ENCODE measurements at places on chromosomes 5 and 9. TPM values are rescaled to one million over a fixed set of nuclear protein-coding genes. Genes with fewer than 3 reads are reported as not detected.

DNA sequence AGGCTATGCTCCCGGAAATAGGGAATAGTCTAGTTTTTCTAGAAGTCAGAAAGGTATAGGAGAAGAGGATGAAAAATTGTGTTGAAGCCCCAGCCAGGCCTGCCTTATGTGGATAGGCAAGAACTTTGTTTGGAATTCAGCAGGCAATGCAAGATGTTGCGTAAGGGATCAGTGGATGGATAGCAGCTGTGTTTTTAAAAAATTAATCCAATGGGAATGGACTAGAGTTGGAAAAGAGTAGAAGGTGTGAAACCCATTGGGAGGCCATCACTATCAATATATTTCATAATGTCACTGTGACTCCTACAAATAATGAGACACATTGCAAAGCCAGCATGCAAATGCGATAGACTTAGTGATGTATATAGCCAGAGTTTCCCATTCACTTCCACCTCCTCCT, 281.9 kb downstream of the MARCHF11 start:
- H3K4me3 ChIP-seq = no peak overlapping the region
- no peaks in the 10 kb centered on the region for H3K27me3 ChIP-seq
- no peak overlapping the region for H3K27ac ChIP-seq
- no peaks in the 10 kb centered on the region for H3K36me3 ChIP-seq
- no peak for DNase-seq
- H3K4me1 ChIP-seq = no peaks in the 10 kb centered on the region

TCERG1 gene
- total RNA-seq = 63.0 TPM

- H3K4me1 ChIP-seq = no peaks in the 10 kb centered on the region
- H3K36me3 ChIP-seq = no peaks in the 10 kb centered on the region
- DNase-seq = no peak
Observed at GRCh38 chr9:69476797-69477196, 151.8 kb downstream of the ENTREP1 start.

- H3K27me3 ChIP-seq = no peaks in the 10 kb centered on the region
- no peak for DNase-seq
- H3K27ac ChIP-seq = no peak overlapping the region
- no peaks in the 10 kb centered on the region for H3K4me1 ChIP-seq
Observed at GRCh38 chr5:66646570-66646969, 50.4 kb downstream of the MAST4 start.

CCDC187 gene
- 0.67 TPM for total RNA-seq

DNA sequence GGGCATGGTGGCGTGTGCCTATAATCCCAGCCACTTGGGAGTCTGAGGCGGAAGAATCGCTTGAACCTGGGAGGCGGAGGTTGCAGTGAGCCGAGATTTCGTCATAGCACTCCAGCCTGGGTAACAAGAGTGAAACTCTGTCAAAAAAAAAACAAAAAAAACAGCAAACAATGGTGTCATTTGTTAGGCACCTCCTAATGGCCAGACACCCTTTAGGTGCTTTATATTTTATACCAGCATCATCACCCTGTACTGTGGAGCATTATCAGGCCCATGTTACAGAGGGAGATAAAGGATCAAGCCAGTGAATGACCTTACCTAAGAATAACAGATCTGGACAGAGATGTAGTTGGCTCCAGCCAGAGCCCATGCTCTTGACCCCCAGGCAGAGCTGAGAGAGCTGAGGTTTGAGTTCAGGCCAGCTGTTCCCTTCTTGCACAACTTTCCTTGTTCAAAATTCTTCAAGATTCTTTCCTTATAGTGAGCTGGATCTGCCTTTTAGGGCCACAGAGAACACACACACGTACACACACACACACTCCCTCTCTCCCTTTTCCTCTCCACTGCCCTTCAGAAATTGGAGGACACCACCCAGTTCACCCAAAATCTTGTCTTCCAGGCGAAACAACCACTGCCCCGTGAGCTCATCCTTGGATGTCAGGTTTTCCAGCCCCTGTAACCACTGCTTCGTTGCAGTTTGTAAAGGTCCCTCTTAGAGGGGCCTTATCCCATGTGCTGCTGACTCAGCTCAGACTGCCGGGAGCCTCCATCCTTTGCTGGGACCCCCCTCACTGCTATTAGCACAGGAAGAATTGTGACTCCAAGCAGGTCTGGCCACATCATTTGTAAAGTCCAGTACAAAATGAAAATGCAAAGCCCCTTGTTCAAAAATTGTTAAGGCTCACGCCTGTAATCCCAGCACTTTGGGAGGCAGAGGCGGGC, 10.4 kb upstream of the PTGES start:
- DNase-seq = no peak
- no peaks in the 10 kb centered on the region for H3K36me3 ChIP-seq
- H3K4me3 ChIP-seq = no peak overlapping the region
- H3K27ac ChIP-seq = peak overlapping the region; percentile 26
- no peaks in the 10 kb centered on the region for H3K27me3 ChIP-seq

- no peak overlapping the region for H3K4me3 ChIP-seq
- H3K27ac ChIP-seq = no peak overlapping the region
- no peaks in the 10 kb centered on the region for H3K27me3 ChIP-seq
Observed at GRCh38 chr9:7370381-7370780, 429.2 kb downstream of the DMAC1 start.
